ENCODE measurements at places on chromosomes 7 and 10.

DNA sequence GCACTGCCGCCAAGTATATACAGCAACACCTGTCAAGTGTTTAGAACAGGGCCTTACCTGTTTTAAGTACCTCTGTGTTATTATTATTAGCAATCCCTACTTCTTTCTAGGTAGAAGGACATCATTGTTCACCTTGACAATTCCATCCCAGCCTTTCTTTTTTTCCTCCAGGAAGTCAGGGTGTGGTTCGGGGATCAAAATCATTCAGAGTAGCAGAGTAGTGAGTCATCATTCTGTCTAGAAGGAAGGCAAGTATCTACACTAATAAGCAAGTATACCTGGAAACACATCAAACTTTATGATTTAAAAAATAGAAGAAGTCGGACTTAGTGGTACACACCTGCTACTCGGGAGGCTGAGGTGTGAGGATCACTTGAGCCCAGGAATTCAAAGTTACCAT is 25.5 kb upstream of the CAPZA2 start:
- DNase-seq = no peak

GRCh38 chr10:3495281-3495680 is 289.7 kb downstream of the KLF6 start:
- DNase-seq = no peak

- no peak for DNase-seq
Observed at GRCh38 chr10:7036951-7037350, 373.9 kb downstream of the SFMBT2 start.

DNA sequence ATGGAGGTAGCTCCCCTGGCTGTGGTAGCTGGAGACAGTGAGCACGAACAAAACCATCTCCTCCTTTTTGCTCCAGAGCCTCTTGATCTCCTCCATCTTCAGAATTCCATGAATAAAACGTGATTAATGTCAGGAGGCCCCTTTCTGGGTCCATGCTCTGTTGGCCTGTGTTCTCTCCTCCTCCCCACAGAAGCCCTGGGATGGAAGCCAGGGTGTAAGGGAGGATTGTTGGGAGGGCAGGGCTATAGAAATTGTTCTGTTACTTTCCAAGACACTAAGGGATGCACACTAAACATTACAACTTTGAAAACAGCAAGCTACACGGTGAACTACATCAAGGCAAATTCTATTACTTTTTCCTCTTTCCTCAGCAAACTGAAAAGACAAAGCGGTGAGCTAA is 96.3 kb downstream of the RNF216 start:
- no peak for DNase-seq

- no peak for DNase-seq
Observed at GRCh38 chr10:51117053-51117660, 42.9 kb downstream of the PRKG1 start.

DNA sequence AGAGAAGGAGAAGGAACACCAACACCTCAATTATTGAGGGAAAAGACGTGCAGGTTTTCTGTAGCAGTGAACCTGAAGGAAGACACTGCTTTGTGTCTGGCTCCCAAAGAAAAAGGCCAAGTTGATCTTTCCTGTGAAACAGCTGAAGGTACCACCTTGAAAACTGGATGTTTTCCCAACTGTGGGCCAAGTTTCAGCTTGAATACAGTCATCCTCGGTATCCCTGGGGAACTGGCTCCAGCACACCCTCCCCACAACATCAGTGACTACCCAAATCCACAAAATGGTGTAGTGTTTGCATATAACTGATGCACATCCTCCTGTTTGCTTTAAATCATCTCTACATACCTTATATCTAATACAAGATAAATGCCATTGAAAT is 297.0 kb upstream of the PITRM1 start:
- no peak for DNase-seq

DNA sequence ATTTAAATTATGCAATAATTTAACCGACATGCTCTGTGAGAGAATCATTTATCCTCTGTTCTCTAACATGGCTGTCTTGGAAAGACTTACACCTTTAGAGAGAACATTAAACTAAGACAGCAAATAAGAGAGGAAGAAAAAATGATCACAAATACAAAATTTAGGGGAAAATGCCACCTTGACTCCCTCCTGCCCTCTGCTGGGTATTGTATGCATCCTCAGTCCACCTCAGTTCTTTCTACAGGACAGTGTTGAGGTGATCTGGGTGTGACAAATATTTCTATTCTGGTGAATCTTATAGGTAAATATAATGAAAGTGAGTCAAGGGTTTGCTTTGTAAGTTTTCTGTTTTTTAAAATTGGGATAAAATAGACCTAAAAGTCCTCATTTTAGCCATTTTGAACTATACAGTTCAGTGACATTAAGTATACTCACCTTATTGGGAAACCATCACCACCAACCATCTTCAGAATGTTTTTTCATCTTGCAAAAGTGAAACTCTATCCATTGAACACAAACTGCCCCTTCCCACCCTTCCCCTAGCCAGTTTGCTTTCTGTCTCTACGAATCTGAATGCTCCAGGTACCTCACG is 61.5 kb upstream of the ELMO1 start:
- DNase-seq = no peak

Measured in breast epithelium (tissue), 4 donors.